ENCODE measurements at places on chromosomes 2 and 18.

GRCh38 chr2:67854103-67854743, 208.6 kb downstream of the C1D start:
- no peak for ATAC-seq

DNA sequence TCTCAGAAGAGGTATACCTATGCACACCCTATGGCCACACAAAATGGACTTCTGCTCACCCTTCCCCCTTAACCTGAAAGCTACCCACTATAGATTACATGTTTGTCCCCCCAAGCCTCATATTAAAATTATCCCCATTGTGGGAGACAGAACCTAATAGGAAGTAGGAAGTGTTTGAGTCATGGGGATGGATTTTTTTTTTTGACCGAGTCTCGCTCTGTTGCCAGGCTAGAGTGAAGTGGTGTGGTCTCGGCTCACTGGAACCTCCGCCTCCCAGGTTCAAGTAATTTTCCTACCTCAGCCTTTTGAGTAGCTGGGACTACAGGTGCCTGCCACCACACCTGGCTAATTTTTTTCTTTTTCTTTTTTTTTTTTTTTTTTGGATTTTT, 98.6 kb downstream of the MREG start:
- ATAC-seq, result no peak

GRCh38 chr2:160505256-160505655, 11.6 kb upstream of the RBMS1 start:
- ATAC-seq, result no peak

- ATAC-seq, result peak; percentile 67
Observed at GRCh38 chr2:42999391-42999841, 207.0 kb upstream of the HAAO start.

DNA sequence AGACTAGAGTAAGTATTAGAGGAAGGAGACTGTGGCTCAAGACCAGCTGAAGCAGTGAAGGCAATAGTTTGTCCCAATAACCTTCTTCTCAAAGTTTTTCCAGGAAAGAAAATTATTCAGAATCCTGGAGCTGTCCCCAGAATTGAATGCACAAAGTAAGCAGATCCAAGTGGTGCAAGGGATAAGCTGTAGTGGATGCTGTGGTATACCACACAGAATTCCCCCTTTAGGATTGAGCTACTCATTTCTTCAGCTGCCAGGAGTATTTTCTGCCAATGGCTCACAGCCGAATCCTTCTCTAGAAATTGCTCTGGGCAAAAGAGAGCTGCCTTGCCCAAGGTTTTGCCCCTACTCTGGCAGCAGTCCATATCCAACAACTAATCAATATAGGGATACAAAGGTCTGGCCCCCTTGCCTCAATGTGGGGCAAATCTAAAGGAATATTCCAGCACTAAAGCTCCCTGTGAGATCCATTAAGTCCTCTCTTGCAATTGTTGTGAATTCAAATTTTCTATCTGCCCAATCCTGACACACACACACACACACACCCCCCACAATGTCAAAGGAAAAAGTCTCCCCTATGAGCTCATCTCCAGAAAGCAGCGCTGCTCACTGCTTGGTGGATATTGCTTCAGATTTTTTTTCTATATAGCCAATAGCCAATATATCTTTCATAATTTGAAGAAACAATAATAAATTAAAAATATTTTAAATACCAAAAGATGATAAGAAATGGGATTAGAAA, 18.4 kb upstream of the TCF7L1 start:
- no peak for ATAC-seq

GRCh38 chr18:23059541-23060465, 75.5 kb upstream of the CABLES1 start:
- no peak for ATAC-seq

Measured in motor neuron (in vitro differentiated cells).